Activated T-cell treated with anti-CD3 and anti-CD28 coated beads, Interleukin-2, amount 50 U/mL, for 48 hours (primary cell): ENCODE measurements at places on chromosomes 1 and 21.

- peak; percentile 22 for DNase-seq
These were observed 24.8 kb downstream of the SLC2A1 start for GRCh38 chr1:42933610-42934491.

GRCh38 chr1:1425426-1425752 is 4.3 kb upstream of the ANKRD65 start:
- no peak for DNase-seq

GRCh38 chr1:154996966-154997701 is 3.7 kb downstream of the LENEP start:
- DNase-seq = no peak

DNA sequence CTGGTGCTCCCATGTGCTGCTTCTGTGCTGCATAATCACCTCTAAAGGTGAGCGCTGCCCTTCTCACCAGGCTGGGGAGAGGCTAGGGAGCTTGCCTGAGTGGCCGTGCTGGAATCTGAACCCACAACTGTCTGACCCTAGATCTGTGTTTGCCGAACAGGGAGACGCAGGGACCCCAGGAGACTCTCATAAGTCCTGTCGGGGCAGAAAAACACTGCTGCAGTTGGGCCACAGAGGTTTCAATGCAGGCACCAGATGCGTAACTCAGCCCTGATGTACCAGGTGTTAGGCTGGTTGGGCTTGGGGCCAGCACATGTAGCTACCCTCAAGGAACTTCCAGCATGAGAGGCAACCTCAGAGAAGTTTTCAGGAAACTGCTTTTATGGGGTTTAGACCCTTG is 49.5 kb upstream of the DMRTB1 start:
- DNase-seq = no peak

- no peak for DNase-seq
These were observed 19.2 kb downstream of the CTPS1 start for GRCh38 chr1:40998668-40999067.

DNA sequence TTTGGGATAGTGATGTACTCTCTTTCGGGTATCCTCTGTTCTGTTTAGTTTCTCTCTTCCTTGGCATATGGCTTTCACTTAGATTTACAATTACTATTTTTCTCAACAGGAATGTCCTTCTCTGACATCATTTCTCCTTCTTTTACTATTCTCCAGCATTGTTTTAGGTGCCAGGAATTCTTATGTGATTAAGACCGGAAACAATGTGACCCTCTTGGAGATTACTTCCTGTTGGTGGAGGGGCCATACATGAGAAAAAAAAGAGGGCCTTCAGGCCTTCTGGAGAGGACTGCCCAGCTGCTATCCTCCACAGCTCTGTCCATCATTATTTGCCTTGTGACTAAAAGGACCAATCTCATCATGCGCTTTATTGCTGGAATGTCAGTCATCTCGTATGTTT is 50.4 kb upstream of the ADAMTS5 start:
- DNase-seq = no peak

DNA sequence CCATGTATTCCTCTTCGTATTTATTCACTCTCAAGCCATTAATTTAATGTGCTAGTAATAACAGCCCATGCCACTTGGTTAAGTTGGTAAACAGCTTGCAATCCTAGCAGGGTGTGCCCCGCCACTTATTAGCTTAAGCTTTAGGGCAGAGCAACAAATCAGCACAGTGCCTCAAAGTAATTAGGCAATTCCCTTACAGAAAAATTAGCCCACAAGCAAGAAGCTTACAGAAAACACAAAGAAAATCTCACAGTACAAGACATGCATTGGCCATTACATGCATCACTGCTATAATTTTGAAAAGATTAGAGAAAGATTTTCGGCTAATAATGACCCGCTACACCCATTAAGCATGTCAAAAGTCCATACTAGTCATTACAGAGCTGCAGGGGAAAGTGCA is 47.6 kb downstream of the TGFB2 start:
- no peak for DNase-seq

- DNase-seq = peak; percentile 59
These were observed 18.0 kb upstream of the ID3 start for GRCh38 chr1:23577056-23578004.

GRCh38 chr1:70554341-70554740 is 143.3 kb downstream of the CTH start:
- DNase-seq = no peak

DNA sequence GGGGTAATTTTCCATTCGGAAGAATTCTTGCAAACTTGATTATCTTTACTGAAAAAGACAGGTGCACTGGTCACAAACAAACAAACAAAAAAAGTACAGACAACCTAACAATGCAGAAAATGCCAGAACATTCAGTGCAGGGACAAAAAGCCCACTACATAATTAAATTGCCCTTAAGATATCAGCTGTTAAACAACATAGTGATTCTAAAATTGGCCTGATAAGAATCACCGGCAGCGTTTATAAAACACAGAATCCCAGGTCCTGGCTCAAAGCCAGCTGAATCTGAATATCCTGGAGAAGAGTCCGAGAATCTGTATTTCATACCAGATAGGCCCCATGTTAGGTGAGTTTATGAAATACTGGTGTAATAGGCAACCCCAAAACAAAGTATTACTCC is 6.1 kb downstream of the PLPP3 start:
- no peak for DNase-seq

- DNase-seq = no peak
These were observed 10.2 kb downstream of the UBIAD1 start for GRCh38 chr1:11283151-11283550.

GRCh38 chr1:40924767-40925166 is 54.7 kb upstream of the CTPS1 start:
- DNase-seq = no peak

GRCh38 chr1:224308064-224308463 is 21.9 kb downstream of the NVL start:
- no peak for DNase-seq

DNA sequence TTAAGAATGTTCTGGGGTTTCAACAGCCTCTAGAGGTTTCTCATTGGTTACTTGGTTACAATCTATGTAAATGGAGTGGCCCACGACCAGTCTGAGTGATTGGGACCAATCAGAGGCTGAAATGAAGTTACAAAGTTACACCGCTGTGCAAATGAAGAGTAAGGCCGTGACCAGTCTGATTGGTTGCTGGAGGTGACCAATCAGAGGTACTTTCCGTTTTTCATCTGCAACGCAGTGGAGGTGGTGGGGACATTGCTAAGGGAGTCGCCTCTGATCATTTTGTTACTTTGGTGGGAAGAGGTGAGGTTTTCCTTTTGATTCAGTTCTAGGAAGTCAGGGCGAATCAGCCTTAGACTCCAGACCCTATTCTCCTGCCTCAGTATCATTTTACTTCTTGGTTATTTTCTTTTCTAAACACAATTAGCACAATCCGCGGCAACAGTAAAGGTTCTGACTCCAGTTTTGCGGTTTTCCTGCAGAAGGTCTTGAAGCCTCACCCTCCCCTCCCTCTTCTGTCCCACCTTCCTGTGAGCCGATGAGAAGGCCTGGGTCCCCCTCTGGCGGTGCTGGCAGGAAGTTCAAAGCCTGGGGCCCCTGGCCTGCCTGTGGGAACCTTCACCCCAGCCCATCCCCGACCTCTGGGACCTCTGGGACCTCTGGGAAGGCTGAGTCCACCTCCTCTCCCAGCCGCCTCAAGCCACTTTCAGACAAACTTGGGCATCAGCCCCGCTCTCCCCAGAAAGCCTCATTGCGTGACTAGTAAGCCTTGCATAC is 38.7 kb upstream of the TTC34 start:
- DNase-seq = peak; percentile 75

- no peak for DNase-seq
These were observed 15.7 kb upstream of the ATP13A2 start for GRCh38 chr1:17027403-17027802.

GRCh38 chr1:90778486-90778885 is 61.4 kb upstream of the BARHL2 start:
- DNase-seq = no peak

- no peak for DNase-seq
These were observed 13.5 kb upstream of the CHI3L1 start for GRCh38 chr1:203199816-203200571.

DNA sequence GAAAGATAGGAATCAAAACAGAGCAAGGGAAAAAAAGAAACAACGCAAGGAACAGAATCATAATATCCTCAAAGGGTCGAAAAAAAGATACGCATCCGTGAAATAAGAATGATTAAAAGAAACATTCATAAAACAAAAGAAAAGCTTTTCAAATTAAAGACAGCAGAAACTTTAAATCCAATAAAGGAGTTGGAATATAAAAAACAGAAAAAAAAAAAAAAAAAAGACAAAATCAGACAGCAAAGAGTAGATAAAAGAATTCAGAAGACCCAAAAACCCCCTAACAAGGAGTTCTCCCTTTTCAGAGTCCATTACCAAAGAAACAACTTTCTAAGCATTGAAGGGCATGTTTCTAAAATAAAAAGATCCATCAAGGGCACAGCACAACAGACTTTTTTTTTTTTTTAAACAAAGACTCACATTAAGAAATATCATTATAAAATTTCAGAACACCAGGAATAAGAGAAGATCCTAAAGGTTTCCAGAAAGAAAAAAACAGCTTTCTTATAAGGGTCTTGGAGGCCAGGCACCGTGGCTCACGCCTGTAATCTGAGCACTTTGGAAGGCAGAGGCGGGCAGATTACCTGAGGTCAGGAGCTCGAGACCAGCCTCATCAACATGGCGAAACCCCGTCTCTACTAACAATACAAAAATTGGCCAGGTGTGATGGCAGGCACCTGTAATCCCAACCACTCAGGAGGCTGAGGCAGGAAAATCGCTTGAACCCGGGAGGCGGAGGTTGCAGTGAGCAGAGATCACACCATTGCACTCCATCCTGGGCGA is 44.7 kb downstream of the ENAH start:
- DNase-seq = no peak

DNA sequence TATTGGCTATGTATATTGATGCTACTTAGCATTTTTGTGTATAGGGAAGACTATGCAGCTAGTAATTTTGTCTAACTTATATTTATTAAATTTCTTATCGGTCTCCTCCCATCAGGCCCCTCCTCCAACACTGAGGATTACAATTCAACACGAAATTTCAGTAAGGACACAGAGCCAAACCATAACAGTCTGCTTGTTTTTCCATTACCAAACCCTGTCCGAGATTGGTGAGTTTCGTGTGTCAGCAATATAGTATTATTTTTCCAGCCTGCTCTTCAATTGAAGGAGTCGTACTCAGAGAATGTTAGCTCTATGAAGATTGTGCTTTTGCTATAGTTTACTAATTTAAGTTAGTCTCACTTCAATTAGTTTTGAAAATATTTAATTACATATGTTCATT is 1495.3 kb downstream of the MRPL39 start:
- DNase-seq = no peak

DNA sequence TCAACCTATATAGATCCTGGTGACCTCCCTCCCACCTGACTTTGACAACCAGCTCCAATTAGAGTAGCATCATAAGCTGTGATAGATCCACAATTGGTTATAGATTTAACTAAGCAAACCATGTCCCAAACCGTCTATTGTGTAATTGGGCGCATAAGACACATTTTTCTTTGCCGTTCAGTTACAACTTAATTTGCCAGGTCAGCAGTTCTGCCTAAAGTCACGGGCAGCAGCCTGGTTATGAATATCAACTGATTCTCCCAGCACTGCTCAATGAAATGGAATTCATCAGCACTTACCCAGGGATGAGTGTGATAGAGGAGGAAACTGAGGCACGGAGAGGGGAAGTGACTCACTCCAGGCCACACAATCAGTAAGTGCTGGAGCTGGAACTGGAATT is 73.4 kb downstream of the KLHDC7A start:
- DNase-seq = no peak

DNA sequence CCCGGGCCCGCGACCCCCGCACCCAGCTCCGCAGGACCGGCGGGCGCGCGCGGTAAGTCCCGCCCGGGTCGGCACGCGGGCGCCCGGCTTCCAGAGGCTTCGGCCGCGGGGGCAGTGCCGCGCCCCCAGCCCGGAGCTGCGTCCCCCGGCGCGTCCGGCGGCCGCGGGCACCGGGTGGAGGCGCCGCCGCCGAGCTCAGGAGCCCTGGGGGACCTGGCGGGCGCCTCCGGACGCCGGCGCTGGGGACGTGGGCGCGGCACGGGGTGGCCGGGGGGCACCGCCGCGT is 227 bp downstream of the NBL1 start:
- no peak for DNase-seq

- DNase-seq = no peak
These were observed 112.8 kb downstream of the DHRS3 start for GRCh38 chr1:12505231-12505630.

- DNase-seq = no peak
These were observed 7.2 kb upstream of the EPS15 start for GRCh38 chr1:51526248-51526647.

GRCh38 chr1:227391879-227392278 is 73.6 kb upstream of the CDC42BPA start:
- no peak for DNase-seq

GRCh38 chr1:50705041-50705440 is 255.0 kb downstream of the FAF1 start:
- no peak for DNase-seq

DNA sequence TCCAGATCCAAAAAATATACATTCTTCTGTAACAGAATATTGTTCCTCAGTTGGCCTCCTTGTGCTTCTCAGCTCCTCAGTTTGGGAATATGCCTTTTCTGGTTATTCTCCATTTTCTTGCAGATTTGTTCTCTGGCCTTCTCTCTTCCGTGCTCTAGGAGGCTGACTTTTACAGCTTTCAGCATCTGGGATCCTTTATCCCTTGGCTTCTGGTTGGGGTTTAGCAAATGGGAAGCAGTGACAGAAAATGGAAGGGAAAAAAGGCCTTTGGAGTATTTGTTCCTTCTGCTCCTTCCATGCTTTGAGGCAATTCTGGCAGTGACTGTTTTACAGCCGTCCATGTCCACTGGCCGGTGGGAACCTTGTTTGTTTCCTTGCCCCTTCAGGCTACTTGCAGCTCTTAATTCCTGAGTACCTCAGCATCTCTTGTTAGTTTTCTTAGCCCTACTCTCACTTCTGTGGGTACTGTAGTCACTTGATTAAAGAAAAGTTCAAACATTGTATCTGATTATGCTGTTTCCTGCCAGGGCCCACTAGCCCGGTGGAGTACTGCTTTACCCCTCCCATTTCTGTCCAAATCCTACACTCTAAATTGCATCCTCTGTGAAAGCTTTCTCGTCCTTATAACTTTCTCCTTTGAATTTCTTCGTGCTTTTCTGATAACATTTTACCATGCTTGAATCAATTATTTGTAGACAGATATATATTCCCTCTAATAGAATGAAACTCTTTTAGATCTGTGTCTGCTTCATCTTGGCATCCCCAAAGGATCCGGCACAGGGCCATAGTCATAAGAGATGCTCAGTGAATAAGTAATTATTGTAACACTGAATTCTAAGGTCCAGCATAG is 118.2 kb downstream of the OSBPL9 start:
- DNase-seq = no peak

DNA sequence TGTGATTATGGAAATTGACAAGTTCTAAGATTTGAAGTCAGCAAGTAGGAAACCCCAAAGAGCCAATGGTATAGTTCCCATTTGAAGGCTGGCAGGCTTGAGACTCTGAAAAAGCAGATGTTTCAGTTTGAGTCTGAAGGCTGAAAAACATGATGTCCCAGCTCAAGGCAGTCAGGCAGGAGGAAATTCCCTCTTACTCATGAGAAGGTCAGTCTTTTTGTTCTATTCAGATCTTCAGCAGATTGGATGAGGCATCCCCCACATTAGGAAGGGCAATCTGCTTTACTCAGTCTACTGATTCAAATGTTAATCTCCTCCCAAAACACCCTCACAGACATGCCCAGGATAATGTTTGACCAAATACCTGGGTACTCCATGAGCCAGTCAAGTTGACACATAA is 372.5 kb upstream of the ST6GALNAC5 start:
- DNase-seq = no peak

GRCh38 chr1:21736876-21737275 is 46.1 kb downstream of the USP48 start:
- no peak for DNase-seq
